ENCODE measurements at places on chromosomes 12 and 14. TPM values are rescaled to one million over a fixed set of nuclear protein-coding genes. Genes with fewer than 3 reads are reported as not detected.
A peak's percentile ranks its signal among the peaks of the same experiment; 100 is the strongest.

DNA sequence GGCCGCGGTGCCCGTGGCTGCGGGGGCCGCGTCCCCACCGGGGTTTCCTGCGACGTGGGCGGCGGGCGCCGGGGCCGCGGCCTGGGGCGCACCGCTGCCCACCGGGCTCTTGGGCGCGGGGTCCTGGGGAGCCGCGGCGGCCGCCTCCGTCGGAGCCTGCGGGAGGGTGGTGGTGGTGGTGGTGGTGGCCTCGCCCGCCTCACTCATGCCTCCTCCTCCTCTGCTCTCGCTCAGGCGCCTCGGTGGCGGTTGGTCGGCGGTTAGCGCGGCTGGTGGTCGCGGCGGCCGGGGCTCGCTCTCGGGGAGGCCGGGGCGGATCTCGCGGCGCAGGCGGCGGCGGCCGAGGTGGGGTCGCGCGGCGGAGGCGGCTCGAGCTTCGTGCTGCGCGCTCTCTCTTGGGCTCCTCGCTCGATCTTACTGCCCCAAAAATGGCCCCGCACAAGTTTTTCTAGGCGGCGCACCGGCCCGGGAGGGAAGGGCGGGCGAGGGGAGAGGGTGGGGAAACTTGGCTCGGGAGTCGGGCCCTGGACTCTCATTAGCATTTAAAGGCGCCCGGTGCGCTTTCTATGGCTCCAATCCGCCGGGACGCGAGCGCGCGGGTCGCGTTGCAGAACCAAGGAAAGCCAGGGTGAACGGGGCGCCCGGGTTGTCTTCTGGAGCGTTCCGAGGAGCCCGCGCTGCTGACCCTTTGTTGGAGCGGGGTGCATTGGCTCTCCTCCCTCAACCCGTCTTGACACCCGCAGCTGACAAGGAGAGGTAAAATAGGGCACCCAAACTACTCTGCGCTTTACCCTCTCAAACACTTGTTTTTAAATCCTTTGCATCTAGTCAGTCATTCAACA is at the start of gene YBX3:
TSS of gene YBX3 (minus strand) at position 419 of the 842 bp plus-strand sequence. CDS start at position 207, 212 bp downstream.
- DNase-seq, result peak; percentile 90
- H3K27ac ChIP-seq, result peak within 1 kb of the TSS; percentile 100
- peak within 1 kb of the TSS; percentile 77 for H3K4me3 ChIP-seq
- peaks cover 47% of the 10 kb centered on the region for H3K4me1 ChIP-seq

- H3K27me3 ChIP-seq, result no peaks in the 10 kb centered on the region
- H3K4me3 ChIP-seq, result no peak overlapping the region
- DNase-seq, result no peak
- H3K27ac ChIP-seq, result no peak overlapping the region
- H3K4me1 ChIP-seq, result no peaks in the 10 kb centered on the region
These were observed 36.3 kb upstream of the PLEKHA5 start for GRCh38 chr12:19093218-19093617.

DNA sequence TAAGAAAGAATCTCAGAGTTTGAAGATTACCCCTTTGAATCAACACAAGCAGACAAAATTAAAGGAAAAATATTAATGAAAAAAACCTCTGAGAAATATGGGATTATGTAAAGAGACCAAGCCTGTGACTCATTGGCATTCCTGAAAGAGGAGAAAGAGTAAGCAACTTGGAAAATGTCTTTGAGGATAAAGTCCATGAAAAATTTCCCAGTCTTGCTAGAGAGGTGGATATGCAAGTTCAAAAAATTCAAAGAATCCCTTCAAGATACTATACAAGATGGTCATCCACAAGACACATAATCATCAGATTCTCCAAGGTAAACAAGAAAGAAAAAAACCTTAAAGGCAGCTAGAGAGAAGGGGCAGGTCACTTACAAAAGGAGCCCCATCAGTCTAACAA is 13.3 kb downstream of the SLCO1B1 start:
- H3K4me3 ChIP-seq, result no peak overlapping the region
- DNase-seq, result no peak
- H3K27ac ChIP-seq, result no peak overlapping the region
- H3K4me1 ChIP-seq, result no peaks in the 10 kb centered on the region
- H3K27me3 ChIP-seq, result no peaks in the 10 kb centered on the region

DNA sequence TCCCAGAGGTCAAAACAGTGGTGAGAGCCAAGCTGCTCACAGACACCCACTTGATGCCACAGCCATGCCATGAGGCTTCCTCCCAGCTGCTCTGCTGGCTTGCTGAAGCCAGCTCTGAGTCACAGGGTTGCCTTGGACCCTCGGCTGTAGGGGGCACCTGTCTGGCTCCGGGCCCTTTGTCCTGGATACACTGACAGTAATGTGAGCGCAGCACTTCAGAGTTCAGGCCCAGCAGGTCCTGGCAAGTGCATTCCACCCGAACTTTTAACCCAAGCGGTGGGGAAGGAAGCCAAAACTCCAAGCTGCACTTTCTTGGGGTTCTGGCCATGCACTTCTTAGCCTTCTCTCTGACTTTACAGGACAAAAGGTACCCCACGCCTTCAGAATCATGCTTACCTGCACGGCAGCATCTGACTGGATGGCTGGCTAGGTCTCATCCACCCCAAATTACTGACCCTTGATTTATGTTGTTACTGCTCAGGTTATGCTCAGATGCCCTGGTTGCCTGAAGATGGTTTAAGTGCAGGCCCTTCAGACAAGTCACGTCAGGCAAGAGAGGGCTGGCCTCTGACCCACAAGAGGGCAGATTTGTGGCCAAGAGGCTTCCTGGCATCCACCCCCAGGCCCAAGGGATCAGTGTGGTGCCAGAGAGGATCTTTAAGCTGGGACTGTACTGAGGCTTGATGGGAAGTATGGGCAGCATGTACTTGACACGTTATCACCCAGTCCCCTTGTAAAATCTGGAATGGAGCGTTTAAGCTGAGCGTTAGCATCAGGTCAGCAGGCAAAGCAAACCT is 24.8 kb downstream of the SLC25A29 start:
- no peak overlapping the region for H3K27ac ChIP-seq
- no peaks in the 10 kb centered on the region for H3K36me3 ChIP-seq
- no peak for DNase-seq
- H3K4me3 ChIP-seq, result no peak overlapping the region
- H3K27me3 ChIP-seq, result no peaks in the 10 kb centered on the region

DNA sequence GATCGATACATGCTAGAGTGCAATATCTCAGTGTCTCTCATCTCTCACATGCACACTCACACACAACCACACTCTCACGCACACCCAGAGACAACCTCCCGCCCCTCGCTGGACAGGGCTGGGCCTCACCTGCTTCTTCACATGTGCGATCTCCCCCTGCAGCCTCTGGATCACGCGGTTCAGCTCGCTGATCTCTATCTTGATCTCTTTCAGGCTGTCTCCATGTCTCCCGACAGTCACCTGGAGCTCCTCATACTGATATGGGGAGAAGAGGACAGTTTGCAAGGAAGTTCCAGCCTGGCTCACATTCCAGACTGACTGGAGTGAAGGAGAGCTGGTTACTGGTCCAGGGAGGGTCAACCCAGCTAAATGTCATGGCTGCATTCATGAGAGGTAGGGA is 4.4 kb downstream of the KRT2 start:
- no peak overlapping the region for H3K27ac ChIP-seq
- no peaks in the 10 kb centered on the region for H3K36me3 ChIP-seq
- DNase-seq, result no peak
- no peak overlapping the region for H3K4me3 ChIP-seq
- no peaks in the 10 kb centered on the region for H3K27me3 ChIP-seq

GRCh38 chr12:94980577-94980976 is 22.9 kb downstream of the NDUFA12 start:
- no peaks in the 10 kb centered on the region for H3K27me3 ChIP-seq
- H3K4me3 ChIP-seq, result no peak overlapping the region
- H3K36me3 ChIP-seq, result peaks cover 12% of the 10 kb centered on the region
- no peak for DNase-seq

GRCh38 chr14:34043627-34044372 is 92.9 kb upstream of the EGLN3 start:
- H3K4me3 ChIP-seq, result no peak overlapping the region
- no peak overlapping the region for H3K27ac ChIP-seq
- no peaks in the 10 kb centered on the region for H3K36me3 ChIP-seq
- DNase-seq, result no peak

GRCh38 chr12:23431006-23431405 is 518.5 kb downstream of the SOX5 start:
- no peaks in the 10 kb centered on the region for H3K36me3 ChIP-seq
- no peak for DNase-seq
- H3K27me3 ChIP-seq, result no peaks in the 10 kb centered on the region
- H3K4me3 ChIP-seq, result no peak overlapping the region
- no peaks in the 10 kb centered on the region for H3K4me1 ChIP-seq
- no peak overlapping the region for H3K27ac ChIP-seq

DNA sequence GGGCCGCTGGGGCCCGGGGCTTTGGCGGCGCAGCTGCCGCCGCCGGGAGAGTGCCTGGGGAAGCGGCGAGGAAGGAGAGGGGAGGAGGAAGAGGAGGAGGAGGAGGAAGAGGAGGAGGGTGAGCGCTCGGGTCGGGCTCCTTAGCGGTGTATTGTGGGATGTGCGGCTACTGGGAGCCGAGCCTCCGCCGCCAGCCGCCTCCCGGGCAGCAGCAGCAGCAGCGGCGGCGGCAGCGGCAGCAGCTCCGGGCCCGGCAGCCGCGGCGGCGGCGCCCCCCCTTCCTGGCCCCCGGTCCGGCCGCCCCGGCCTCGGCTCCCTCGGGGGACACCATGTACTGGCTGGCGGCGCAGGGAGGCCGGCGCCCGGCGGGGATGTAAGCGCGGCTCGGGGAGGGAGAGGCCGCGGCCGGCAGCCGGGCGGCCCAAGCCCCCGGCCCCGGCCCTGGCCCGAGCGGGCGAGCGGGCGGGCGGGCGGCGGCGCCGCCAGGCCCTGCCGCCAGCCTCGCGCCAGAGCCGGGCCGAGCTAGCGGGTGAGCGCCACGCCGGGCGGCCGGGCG is at the start of gene SETD1B:
TSS of gene SETD1B (plus strand) at position 149 of the 556 bp plus-strand sequence. CDS start 729 bp downstream, outside the sequence.
- H3K4me3 ChIP-seq, result peak within 1 kb of the TSS; percentile 80
- DNase-seq, result peak; percentile 81
- peaks cover 24% of the 10 kb centered on the region for H3K4me1 ChIP-seq
- peaks cover 14% of the 10 kb centered on the region for H3K36me3 ChIP-seq
- peak within 1 kb of the TSS; percentile 99 for H3K27ac ChIP-seq
- no peaks in the 10 kb centered on the region for H3K27me3 ChIP-seq

DNA sequence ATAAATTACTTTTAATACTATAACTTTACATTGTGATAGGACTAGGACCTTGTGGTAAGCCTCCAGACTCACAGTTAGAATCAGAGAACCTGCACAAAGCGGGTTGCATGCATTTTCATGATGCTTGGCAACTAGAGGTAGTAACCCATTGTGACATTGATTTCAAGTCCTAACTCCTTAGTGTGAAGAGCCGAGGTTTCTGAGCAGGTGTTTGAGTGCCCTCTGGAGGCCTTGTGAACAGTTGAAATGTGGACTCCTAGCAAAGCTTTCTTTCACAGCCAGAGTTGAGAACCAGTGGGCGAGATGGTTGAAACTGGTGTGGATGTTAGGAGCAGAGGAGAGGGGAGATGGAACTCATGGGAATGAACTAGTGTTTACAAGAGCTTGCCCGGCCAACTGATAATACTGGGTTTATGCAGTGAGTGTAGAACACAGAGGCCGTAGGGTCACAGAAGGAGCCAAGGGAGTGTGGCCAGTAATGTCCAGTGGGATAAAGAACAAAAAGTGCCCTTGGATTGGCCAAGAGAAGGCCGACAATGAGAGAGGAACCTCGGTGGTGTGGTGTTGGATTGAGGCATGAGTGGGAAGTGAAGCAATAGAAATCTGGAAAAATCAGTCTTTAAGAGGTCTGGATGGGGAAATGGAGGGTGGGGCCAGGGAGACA is 10.9 kb downstream of the ZNF664 start:
- peak; percentile 62 for DNase-seq
- no peaks in the 10 kb centered on the region for H3K27me3 ChIP-seq
- peaks cover 21% of the 10 kb centered on the region for H3K36me3 ChIP-seq
- peaks cover 5% of the 10 kb centered on the region for H3K4me1 ChIP-seq

- H3K36me3 ChIP-seq, result no peaks in the 10 kb centered on the region
- peak overlapping the region; percentile 53 for H3K27ac ChIP-seq
- peaks cover 83% of the 10 kb centered on the region for H3K4me1 ChIP-seq
- peak; percentile 40 for DNase-seq
- no peaks in the 10 kb centered on the region for H3K27me3 ChIP-seq
These were observed 104.4 kb downstream of the DAD1 start for GRCh38 chr14:22484632-22485031.

DNA sequence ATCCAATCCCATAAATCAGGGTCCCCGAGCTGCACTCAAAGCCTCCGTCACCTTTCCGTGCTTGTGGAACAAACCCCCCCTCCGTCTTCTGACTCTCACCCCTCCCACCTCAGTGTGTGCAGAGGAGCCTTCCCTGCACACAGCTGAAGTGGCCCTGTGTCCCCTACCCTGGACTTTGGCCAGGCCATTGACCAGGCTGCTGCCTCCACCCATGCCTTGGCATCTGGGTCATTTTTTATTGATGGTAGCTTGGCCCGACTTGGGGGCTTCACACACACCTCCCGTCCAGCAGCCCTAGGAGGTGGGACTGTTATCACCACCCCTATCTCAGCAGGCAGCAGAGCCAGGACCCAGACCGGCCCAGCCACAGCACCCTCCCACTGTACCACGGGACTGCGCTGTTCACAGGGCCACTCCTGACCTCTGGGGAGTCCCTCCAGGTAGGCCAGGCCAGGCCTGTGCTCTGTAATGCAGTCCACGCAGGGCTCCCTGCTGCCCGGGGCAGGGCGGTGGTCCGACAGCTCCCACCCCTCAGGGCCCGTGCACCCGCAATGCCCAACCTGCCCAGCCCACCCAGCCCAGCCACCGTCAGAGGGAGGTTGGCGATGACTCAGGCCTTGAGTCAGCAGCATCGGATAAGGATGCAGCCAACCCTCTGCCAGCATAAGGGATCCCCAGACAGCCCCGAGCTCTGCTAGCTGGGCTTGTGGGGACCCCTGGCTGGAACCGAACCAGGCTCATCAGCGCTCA is 9.2 kb upstream of the INF2 start:
- H3K36me3 ChIP-seq, result no peaks in the 10 kb centered on the region
- H3K27me3 ChIP-seq, result no peaks in the 10 kb centered on the region
- peak; percentile 57 for DNase-seq

DNA sequence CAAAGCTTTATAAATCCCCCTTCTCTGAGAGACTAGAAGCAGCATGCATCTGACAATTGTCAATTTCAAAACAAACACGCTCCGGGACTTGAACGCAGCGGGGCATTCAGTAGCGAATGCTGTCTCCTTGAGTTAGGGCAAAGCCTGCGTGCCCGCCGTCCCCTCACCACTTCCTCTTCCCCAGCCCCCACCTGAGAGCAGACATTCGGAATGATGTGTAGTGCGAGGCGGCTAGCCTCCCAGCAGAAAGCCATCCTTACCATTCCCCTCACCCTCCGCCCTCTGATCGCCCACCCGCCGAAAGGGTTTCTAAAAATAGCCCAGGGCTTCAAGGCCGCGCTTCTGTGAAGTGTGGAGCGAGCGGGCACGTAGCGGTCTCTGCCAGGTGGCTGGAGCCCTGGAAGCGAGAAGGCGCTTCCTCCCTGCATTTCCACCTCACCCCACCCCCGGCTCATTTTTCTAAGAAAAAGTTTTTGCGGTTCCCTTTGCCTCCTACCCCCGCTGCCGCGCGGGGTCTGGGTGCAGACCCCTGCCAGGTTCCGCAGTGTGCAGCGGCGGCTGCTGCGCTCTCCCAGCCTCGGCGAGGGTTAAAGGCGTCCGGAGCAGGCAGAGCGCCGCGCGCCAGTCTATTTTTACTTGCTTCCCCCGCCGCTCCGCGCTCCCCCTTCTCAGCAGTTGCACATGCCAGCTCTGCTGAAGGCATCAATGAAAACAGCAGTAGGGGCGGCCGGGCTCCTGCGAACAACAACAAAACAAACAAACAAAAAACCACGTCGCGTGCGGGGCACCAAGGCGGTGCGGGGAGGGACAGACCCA is 2.2 kb downstream of the PRMT8 start:
- H3K27ac ChIP-seq, result peak overlapping the region; percentile 43
- peaks cover 11% of the 10 kb centered on the region for H3K4me1 ChIP-seq
- DNase-seq, result no peak

The ERH gene
- polyA plus RNA-seq, result 143 TPM

The RAB2B gene
- 7.0 TPM for polyA plus RNA-seq

The HOXC12 gene
- polyA plus RNA-seq, result not detected

The IL22 gene
- not detected for polyA plus RNA-seq

The SERPINA10 gene
- not detected for polyA plus RNA-seq
